CD4-positive, alpha-beta T cell treated with Interleukin-17A for 1 hour (primary cell): ENCODE measurements at places on chromosomes 7 and 10.

GRCh38 chr7:13016036-13016581, 328.7 kb downstream of the ARL4A start:
- no peak for DNase-seq

DNA sequence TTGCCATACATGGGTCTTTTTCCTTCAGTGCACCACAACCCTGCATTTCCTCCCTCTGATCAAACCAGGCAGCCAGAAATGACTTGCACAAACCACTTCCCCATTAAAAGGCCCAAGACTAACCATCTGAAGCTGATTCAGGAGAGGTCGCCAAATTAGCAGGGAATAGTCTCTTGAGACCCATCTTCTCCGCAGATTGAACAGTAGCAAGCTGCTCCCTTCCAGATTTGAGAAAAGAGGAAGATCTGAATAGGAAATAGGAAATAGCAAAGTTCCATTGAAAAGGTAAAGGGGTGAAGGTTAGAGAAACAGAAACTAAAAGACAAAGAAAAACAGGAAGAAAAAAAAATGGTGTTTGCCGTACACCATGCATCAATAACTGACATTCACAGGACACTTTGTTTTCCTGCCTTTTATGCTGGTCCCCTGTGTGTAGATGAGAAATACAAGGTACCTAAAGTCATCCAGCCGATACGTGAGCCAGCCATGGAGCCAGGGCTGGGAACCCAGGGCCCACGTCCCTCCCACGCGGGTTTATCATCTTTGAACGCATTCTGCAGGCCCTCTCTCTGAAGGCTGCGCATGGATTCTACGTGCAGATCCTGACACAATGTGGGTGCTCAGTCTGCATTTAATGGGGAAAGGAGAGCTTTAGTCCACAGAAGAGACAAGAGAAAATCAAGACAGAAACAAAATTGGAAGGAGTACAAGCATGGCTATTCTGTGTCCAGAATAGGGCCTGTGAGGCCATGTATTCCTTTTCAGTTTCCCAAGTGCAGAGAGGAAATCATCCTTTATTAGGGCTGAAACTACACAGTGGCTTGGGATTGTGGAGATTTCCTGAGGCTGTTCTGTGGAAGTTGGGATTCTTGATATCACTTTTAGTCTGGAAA, 268.4 kb upstream of the NPVF start:
- DNase-seq = peak; percentile 8

- no peak for DNase-seq
Observed at GRCh38 chr10:101695404-101695890, 477 bp upstream of the FBXW4 start.

DNA sequence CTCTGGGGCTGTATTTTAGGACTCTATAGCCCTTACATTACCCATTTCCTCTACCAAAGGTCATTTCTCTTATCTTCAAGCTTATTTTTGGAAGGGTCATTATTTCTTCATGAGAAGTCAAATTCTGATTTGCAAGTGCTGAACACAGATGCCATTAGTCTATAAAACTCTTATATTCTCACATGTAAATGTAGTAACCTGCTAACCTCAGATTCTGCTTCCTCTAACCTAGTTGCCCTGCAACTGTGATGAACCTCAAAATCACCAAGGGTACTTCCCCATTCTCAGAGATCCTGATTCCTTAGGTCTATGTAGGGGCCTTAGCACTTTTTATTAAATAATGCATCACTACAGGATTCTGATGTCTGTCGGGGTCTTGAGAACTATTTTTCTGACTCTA, 6.3 kb downstream of the FAS start:
- peak; percentile 66 for DNase-seq

GRCh38 chr7:75830978-75831377, 17.4 kb upstream of the CCL24 start:
- no peak for DNase-seq

DNA sequence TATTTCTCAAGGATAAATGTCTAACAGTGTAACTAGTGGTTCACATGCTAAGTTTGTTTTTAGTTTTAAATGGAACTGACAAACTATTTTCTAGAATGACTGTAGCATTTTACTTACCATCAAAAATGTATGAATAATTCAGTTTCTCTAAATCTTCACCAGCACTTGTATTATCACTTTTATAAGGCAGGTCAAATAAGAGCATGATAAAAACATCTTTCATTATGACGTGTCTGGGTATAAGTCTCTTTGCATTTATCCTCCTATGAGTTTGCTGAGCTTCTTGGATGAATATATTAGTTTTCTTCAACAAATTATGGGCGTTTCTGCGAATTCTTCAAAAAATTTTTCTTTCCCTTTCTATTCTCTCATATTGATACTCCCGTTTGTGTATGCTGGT, 19.9 kb downstream of the ZNF33B start:
- no peak for DNase-seq

DNA sequence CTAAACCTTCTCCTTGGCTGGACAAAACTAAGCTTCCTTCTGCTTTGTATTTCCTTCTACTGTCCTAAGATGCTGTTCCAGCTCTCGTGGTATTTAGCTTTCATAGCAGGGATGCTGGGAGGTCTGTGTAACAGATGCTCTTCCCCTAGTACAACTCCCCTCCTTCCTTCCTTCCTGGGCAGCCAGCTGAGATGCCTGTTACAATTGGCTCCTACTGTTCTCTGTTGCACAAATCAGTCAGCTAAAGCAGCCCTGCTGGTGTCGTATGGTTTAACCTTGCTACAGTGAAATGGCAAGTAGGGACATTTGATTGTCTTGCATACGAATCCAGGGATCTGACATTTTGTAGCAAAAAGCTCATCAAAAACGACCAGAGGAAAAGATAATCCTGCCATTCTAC, 143.8 kb downstream of the ARHGAP21 start:
- no peak for DNase-seq

GRCh38 chr7:124489925-124490324, 275.7 kb downstream of the GPR37 start:
- no peak for DNase-seq

- DNase-seq = no peak
Observed at GRCh38 chr7:117937753-117938483, 64.7 kb upstream of the CTTNBP2 start.
